ENCODE measurements at places on chromosomes 6 and 20.
A peak's percentile ranks its signal among the peaks of the same experiment; 100 is the strongest.

- DNase-seq = no peak
These were observed 82.0 kb upstream of the AKIRIN2 start for GRCh38 chr6:87784051-87784450.

DNA sequence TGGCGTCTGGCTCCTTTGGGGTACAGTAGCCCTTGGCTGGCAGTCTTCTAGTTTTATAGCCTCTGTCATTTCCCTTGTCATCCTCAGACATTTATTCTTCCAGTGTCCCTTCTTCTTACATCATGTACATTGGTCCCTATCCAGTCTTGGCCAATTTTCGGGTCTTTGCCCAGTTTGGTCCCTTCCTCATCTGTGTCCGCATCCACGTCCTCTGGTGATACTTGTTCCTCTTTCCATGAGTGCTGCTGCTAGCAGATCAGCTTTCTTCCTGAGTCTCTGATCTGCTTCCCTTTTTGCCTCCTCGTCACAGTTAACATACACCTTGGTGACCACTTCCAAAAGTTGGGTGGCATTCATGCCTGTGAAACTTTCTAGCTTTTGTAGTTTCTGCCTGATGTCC is 86.2 kb upstream of the GPR6 start:
- no peak for DNase-seq

GRCh38 chr20:9319687-9320384 is 194.6 kb upstream of the LAMP5 start:
- no peak for DNase-seq

DNA sequence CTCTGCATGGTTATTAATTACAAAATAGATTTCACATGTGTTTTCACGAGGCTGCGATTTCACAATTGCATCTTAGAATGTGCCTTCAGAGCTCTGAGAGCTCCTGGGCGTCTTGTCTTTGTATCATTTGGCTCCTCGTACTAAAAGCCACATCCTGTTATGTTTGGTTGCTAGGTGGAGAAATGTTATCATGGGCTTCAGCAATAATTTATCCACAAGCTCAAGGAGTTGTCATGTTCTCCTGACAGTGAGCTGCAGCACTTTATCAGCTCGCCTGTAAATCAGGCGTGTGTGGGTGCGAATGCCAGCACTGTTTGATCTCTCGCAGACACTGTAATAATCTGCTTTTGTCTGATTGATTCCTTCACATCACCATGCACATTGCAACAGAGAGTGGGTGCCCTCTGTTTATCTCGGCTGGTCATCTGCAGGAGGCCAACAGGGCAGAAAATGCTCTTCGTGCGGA is 218.6 kb upstream of the ZFP64 start:
- DNase-seq = no peak

DNA sequence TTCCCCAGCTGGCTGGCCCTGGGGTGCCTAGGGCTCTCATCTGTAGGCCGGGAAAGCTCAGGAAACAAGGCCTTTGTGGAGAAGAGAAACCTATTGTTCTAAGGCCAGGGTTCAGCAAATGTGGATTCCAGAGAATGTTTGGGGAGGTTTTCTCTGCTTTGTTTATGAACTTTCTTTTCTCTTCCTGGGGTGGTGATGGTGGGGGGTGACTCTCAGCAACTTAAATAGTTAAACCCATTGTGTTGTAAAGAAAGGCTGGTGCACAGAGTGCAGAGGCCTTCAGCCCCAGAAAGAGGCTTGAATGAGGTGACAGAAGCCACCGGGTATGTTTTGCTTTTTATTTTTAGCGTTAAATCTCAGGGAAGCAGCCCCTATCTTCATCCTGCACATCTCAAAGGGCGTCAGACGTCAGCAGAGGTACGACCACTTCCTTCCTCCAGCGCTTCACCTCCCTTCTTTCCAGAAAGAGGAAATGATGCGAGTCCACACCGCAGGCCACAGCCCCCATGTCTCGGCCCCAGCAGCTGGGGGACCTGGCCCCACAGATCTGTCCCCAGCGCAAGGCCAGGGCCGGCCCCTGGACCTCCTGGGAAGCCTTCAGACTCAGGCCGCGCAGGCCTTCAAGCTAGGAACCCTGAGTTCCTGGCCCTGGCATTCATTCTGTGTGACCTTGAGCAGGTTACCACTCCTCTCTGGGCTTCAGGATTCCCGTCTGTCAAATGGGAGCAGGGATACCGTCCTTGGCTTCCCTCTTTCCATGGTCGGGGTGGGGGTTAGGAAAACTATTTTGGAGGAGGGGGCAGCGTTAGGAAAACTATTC is 605 bp upstream of the PPP1R16B start:
- DNase-seq = no peak

DNA sequence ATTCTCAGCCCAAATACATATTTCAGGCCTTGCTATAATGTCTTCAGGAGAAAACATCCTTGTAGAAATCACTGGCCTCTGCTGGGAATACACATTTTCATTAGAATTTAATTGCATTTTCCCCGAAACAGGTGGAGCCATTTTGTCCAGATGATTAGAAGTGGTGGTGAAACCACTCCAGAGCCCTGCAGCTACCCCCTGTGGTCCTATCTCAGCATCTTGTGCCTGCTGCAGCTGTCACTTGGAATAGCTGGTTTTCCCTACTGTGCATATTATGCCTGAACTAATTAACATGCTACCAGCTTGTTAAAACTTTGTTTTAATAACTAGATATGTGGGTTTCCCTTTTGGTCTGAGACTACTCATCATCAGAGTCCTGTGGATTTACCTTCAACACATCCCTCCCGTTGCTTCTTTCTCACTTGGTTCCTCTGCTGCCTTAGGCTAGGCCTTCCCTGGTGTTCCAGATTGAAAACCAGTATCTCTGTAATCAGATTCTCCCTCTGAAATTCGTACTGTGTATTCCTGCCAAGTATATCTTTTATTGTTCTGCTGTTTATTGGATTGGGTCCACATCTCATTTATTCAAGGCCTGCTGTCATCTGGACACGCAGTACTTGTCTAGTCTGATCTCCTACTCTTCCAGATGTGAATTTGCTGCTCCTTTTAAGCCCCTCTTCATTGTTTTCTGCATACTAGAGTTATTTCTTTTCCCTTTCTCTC is 15.2 kb downstream of the DNAH8 start:
- DNase-seq = no peak

DNA sequence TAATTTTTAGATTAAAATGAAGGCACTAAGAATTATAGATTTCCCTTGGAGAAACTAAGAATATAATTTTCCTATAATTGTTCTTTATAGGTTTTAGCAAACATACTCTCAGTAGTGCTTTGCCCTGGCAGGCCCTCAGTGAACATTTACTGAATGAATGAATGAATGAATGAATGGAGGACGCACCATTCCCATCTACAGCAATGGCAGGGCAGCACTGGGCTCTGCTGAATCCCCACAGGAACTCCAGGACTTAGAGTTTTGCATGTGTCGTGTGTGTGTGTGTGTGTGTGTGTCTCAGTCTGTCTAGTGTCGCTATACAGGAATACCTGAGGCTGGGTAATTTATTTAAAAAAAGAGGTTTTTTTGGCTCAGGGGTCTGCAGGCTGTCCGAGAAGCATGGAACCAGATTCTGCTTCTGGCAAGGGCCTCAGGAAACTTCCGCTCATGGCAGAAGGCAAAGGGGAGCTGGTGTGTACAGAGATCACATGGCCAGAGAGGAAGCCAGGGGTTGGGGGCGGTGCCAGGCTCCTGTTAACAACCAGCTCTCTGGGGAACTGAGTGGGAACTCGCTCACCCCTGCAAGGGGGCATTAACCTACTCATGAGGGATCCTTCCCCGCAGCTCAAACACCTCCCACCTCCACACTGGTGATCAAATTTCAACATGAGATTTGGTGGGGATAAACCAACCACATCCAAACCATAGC is 20.1 kb downstream of the RNASET2 start:
- DNase-seq = no peak

GRCh38 chr20:12737900-12738299 is 270.9 kb upstream of the SPTLC3 start:
- no peak for DNase-seq

GRCh38 chr20:15889514-15890256 is 683.6 kb downstream of the KIF16B start:
- no peak for DNase-seq

DNA sequence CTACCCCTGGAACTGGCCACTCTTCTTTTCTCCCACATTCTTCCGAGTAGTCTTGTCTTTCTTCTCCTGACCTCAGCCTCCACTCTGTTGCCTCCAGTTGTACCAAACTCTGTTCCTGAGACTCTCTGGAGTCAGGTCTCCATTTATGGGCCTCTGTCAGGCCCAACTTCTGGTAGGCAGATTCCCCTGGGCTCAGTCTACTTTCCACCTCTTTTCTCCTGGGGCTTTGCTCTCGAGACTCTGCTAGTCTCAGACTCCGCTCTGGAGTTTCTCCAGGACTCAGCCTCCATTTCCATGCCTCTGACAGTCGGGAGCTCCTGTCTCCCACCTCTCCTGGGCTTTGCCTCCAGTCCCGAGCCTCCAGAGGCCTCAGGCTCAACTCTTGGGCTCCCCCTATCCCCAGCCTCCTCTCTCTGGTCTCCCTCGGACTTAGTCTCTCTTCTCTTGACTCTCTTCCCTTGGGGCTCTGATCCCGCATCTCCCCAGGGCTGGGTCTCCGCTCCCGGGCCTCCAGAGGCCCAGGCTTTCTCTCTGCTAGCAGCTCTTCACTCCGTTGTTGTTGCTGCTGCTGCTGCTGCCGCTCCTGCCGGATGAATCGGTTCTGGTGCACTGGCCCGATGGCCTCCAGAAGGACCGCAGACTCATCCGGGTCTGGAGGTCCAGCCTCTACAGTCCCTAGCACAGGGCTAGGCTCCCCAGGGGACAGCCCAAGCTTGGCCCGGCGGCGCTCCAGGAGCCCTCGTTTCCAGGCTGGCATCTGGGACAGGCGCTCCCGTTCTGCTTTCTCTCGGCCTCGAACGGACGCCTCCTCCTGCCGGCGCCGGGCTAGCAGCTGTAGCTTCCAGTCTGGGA is 1.1 kb downstream of the PPP1R18 start:
- DNase-seq = no peak

- DNase-seq = no peak
These were observed 23.6 kb downstream of the TFAP2A start for GRCh38 chr6:10391299-10391630.

DNA sequence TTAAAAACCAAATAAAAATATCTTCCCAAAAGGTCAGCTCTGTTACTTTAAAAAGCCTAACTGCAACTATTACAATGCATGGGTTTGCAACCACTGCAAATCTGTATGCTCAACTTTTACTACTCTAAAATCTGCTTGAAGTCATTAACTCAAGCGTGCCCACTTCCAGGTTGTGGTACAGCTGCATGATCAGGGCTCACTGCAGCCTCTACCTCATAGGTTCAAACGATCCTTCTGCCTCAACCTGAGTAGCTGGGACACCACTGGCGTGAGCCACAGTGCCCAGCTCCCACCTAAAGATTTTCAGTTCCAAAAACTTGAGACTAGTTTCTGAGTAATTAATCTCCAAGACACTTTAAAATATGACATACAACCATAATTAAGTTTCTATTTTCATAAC is 8.2 kb downstream of the DIDO1 start:
- no peak for DNase-seq

- DNase-seq = peak; percentile 82
These were observed 120.4 kb downstream of the MYLK4 start for GRCh38 chr6:2630359-2630758.

GRCh38 chr6:44540881-44541280 is 153.4 kb downstream of the CDC5L start:
- peak; percentile 59 for DNase-seq

- no peak for DNase-seq
These were observed 2.2 kb downstream of the AHCY start for GRCh38 chr20:34300809-34301586.

- DNase-seq = no peak
These were observed 306.5 kb upstream of the MAP3K7 start for GRCh38 chr6:90893400-90893799.

DNA sequence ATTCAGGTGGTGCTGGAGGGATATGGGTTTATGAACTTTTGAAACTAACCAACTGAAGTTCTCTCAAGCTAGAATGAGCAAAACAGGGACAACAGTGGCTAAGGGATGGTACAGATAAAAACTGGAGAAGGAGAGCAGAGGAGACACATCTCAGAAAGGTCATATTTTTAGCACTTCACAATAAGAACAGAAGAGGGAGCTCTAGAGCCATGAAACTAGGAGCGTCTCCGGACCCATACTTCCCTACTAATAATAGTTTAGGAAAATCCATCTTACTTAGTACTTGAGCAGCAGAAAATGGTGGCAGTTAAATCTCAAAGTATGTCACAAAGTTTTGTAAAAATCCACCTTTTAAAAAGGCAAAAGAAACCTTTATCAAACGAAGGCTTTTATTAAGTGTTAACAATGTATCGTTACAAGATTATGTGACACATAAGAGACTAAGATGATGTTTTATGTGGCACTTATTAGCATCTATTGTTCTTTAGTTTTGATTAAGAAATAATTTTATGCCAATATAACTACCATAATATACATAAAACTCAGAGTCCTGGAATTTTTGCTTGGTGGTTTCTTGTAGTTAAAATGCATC is 278.6 kb downstream of the TBC1D32 start:
- DNase-seq = no peak

GRCh38 chr20:6482486-6482885 is 285.0 kb upstream of the BMP2 start:
- DNase-seq = no peak

DNA sequence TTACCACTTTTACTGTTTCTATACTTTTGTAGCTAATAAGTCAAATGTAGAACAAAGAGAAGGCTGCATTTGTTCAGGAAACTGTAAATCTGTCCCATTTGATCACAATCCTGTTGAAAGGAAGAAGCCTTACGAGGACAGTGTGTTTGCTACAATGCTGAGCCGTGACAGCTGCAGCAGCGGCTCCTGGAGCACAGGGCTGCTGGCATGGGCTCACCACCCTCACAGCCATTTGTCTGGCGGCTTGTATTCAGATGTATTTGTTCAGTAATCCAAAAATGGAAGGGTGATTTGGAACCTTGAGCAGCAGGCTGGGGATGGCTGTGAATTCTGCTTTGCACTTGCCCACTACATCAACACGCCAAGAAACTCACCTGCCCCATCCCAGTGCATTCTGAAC is 5.7 kb downstream of the TUBB2A start:
- DNase-seq = no peak

DNA sequence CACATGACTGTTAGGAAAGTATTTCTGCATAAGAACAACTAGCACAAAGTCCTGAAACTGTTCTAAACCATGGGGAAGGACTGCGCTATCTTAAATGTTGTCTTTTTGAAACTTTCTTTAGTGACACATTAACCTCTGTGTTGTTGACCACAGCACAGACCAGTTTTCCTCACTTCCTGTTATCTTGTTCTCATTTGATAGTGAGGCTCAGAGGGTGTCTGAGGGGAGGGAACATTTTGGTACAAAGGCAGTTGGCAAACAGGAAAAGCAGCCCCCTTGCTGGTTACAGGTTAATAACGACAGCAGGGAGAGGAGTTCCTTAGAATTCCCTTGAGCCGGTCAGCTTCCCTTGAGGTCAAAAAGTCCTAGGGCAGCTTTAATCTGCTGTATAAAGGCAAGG is 143.5 kb upstream of the BMP2 start:
- no peak for DNase-seq

- no peak for DNase-seq
These were observed 144.7 kb upstream of the FBXL4 start for GRCh38 chr6:99092461-99092860.

GRCh38 chr20:61737812-61738443 is 327.8 kb downstream of the TAF4 start:
- no peak for DNase-seq

All from coronary artery (tissue), 2 donors.